ENCODE measurements at places on chromosomes 3 and 15. TPM values are rescaled to one million over a fixed set of nuclear protein-coding genes. Genes with fewer than 3 reads are reported as not detected.
A peak's percentile ranks its signal among the peaks of the same experiment; 100 is the strongest.

DNA sequence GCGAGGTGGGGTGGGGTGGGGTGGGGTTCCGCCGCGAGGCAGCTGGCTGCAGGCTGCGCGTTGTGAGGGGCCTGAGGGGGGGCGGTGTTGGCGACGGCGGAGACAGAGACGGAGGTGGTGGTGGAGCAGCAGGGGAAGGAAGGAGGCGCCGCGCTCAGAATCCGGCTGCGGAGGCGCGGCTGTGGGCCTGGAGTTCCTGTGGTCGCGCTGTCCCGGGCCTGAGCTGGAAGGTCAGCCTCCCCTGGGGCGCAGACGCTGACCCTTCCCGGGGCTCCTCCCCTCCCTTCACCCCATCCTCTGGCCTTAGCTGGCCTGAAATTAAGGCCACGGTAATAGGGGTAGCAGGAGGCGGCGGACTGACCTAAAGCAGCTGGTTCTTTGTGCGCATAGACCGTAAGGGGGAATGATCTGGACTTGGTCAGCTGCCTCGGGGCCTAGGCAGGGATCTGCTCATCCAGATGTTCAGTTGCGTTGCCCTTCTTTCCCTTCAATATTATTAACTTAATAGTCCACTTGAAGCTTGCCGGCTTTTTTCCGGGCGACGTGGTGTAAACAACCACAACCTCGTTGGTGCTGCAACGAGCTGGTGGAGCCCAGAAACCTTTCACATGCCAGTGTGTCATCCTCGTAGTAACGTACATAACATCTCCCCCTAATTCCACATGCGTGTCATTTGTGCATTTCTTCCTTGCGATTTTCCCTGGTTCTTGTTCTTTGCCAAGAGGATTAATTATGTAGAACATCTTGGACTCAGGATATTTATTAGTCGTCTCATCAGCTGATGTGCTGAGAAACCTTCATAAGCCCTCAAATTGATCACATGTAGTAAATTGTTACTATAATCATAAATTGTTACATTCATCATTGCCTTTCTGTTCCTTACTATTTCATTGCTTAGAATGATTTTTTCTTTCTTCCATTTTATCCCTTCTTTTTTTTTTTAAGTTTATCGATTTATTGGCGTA is 626 bp downstream of the SEC62 start:
- DNase-seq: peak; percentile 4

GRCh38 chr3:149224736-149225594 is 3.3 kb upstream of the CP start:
- peak; percentile 70 for DNase-seq

DNA sequence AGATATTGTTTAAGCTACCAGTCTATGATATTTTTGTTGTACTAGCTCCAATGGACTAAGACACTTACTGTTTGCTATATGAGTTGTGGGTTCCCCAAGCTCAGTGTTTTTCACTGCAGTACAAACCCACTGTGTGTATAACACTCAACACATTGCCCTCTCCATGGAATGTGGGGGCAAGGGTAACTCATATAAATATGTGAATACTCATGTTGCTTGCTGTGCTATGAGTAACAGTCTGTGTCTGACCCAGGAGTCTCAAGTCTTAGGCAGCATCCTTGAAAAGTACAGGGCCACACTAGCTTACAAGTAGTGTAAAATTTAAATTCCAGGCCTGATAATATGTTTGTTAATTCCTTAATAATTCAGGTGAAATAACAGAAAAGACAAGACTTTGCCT is 22.5 kb upstream of the CNTN3 start:
- DNase-seq: no peak

- no peak for DNase-seq
Observed at GRCh38 chr3:188272481-188273372, 118.8 kb downstream of the LPP start.

CCR3 gene
- total RNA-seq: not detected
